Activated T-helper 1 cell treated with anti-CD3 and anti-CD28 coated beads, Interleukin-12 subunit alpha, Interleukin-12 subunit beta, Interleukin-2, Interleukin-4 antibody, amounts not matched to agents 30 ng/mL and 10 ng/mL and 1 ng/mL, durations not matched to agents 14 hours and 24 hours and 36 hours (primary cell): ENCODE measurements at places on chromosomes 1 and 21.

- no peaks in the 10 kb centered on the region for H3K27me3 ChIP-seq
- H3K36me3 ChIP-seq = no peaks in the 10 kb centered on the region
- H3K27ac ChIP-seq = no peak overlapping the region
- no peak overlapping the region for H3K4me3 ChIP-seq
- DNase-seq = no peak
These were observed 191.1 kb downstream of the TTLL7 start for GRCh38 chr1:83807821-83808220.

DNA sequence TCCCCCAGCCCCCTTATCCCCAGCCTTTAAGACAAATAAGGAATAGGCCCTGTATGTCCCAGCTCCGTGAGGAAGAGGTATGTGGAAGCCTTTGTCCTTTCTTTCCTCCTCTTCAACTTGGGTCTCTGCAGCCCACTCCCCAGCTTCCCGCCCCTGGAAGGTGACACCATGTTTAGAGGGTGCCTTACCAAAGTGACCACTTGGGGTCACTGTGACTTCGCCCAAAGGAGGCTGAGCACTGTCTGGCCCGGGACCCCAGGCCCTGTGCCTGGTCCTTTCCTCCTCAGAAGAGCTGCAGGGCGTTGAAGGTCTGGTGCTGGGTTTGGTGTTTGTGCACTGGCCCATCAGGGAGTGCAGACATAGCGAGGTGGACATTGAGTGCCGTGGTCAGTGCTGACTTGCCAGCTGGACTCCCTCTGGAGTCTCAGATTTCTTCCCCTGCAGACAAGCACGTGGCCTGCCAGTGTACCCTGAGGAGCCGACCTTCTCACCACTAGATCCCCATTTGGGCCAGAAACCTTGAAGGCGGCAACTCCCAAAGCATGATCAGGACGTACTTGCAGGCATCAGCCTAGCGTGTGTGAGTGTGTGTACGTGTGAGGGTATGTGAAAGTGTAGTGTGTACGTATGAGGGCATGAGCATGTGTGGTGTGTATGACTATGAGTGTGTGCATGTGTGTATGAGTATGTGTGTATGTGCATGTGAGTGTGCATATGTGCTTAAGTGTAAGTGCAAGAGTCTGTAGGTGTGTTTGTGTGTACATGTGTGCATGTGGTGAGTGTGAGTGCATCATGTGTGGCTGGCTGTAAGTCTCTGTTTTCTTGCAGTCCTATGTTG lies 181.4 kb upstream of the KIAA0040 start:
- H3K27me3 ChIP-seq = peaks cover 10% of the 10 kb centered on the region
- no peak overlapping the region for H3K27ac ChIP-seq
- H3K4me3 ChIP-seq = no peak overlapping the region
- no peaks in the 10 kb centered on the region for H3K36me3 ChIP-seq

- H3K27me3 ChIP-seq = peaks cover 26% of the 10 kb centered on the region
- no peak for DNase-seq
- no peak overlapping the region for H3K4me3 ChIP-seq
- no peak overlapping the region for H3K27ac ChIP-seq
- no peaks in the 10 kb centered on the region for H3K4me1 ChIP-seq
These were observed 27.4 kb downstream of the SYF2 start for GRCh38 chr1:25204797-25205480.

GRCh38 chr1:98453066-98453465 lies 208.5 kb upstream of the SNX7 start:
- no peak overlapping the region for H3K4me3 ChIP-seq
- H3K27me3 ChIP-seq = peaks cover 10% of the 10 kb centered on the region
- H3K4me1 ChIP-seq = no peaks in the 10 kb centered on the region
- no peak for DNase-seq

- peak overlapping the region; percentile 99 for H3K27ac ChIP-seq
- peak overlapping the region; percentile 91 for H3K4me3 ChIP-seq
- DNase-seq = no peak
- H3K27me3 ChIP-seq = peaks cover 5% of the 10 kb centered on the region
- H3K4me1 ChIP-seq = peaks cover 45% of the 10 kb centered on the region
These were observed 872 bp upstream of the PPP2R5A start for GRCh38 chr1:212284332-212284743.

DNA sequence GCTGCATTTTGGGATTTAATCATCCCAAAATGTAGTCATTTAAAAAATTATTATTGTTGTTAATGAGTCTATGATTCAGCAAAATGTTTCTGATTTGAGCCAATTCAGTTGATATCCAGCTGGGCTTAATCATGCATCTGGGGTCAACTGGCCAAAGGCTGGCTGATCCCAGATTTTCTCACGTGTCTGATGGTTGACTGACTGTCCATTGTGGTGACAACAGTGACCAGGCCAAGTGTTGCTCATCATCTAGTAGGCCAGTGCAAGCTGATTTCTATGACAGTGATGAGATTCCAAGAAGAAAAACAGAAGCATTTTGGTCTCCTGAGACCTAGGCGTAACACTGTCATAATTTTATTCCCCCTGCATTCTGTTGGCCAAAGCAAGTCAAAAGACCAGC lies 80.1 kb upstream of the ZC3H11B start:
- H3K4me1 ChIP-seq = no peaks in the 10 kb centered on the region
- no peak for DNase-seq
- H3K36me3 ChIP-seq = no peaks in the 10 kb centered on the region
- H3K27ac ChIP-seq = no peak overlapping the region
- H3K27me3 ChIP-seq = no peaks in the 10 kb centered on the region
- H3K4me3 ChIP-seq = no peak overlapping the region

- no peak overlapping the region for H3K4me3 ChIP-seq
- no peak overlapping the region for H3K27ac ChIP-seq
- peaks cover 39% of the 10 kb centered on the region for H3K36me3 ChIP-seq
- peaks cover 16% of the 10 kb centered on the region for H3K4me1 ChIP-seq
- no peaks in the 10 kb centered on the region for H3K27me3 ChIP-seq
These were observed 6.8 kb upstream of the ALDH4A1 start for GRCh38 chr1:18908911-18909771.

- no peak overlapping the region for H3K27ac ChIP-seq
- no peaks in the 10 kb centered on the region for H3K27me3 ChIP-seq
- no peaks in the 10 kb centered on the region for H3K4me1 ChIP-seq
- H3K4me3 ChIP-seq = no peak overlapping the region
- no peaks in the 10 kb centered on the region for H3K36me3 ChIP-seq
- DNase-seq = no peak
These were observed 228.3 kb upstream of the DEPDC1 start for GRCh38 chr1:68725001-68725752.

DNA sequence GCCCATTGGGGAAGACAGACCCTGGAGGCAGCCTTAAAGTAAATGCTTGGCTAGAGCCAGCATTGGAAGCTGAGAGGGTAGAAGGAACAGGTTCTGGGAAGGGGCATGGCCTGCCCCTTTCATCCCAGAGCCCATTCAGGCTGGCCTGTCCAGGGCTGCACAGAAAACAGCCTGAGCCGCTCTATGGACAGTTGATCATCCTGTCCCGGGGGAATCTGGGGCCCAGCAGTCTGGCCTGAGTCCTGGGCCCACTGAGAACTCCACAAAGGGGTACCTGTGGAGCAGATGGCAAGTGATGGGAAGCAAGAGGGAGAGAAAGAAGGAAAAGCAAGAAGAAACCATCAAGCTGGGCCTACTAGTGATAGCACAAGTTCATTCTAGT lies 13.2 kb downstream of the TMEM81 start:
- no peak overlapping the region for H3K27ac ChIP-seq
- DNase-seq = no peak
- H3K27me3 ChIP-seq = peaks cover 6% of the 10 kb centered on the region
- no peaks in the 10 kb centered on the region for H3K4me1 ChIP-seq
- no peaks in the 10 kb centered on the region for H3K36me3 ChIP-seq
- no peak overlapping the region for H3K4me3 ChIP-seq

DNA sequence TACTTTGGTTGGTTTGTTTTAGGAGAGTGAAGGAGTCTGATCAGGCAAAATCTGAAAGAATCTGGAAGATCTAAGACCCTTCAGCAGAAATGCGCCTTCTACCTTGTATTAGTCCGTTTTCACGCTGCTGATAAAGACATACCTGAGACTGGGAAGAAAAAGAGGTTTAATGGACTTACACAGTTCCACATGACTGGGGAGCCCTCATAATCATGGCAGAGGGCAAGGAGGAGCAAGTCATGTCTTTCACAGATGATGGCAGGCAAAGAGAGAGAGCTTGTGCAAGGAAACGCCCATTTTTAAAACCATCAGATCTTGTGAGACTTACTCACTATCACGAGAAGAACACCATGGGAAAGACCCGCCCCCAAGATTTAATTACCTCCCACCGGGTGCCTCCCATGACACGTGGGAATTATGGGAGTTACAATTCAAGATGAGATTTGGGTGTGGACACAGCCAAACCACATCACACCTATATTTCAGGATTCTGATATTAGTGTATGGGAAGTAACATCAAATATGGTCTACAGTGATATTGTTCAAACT lies 99.3 kb downstream of the GLUL start:
- no peak overlapping the region for H3K4me3 ChIP-seq
- H3K4me1 ChIP-seq = no peaks in the 10 kb centered on the region
- no peak for DNase-seq
- peaks cover 2% of the 10 kb centered on the region for H3K27me3 ChIP-seq
- no peaks in the 10 kb centered on the region for H3K36me3 ChIP-seq
- H3K27ac ChIP-seq = no peak overlapping the region

DNA sequence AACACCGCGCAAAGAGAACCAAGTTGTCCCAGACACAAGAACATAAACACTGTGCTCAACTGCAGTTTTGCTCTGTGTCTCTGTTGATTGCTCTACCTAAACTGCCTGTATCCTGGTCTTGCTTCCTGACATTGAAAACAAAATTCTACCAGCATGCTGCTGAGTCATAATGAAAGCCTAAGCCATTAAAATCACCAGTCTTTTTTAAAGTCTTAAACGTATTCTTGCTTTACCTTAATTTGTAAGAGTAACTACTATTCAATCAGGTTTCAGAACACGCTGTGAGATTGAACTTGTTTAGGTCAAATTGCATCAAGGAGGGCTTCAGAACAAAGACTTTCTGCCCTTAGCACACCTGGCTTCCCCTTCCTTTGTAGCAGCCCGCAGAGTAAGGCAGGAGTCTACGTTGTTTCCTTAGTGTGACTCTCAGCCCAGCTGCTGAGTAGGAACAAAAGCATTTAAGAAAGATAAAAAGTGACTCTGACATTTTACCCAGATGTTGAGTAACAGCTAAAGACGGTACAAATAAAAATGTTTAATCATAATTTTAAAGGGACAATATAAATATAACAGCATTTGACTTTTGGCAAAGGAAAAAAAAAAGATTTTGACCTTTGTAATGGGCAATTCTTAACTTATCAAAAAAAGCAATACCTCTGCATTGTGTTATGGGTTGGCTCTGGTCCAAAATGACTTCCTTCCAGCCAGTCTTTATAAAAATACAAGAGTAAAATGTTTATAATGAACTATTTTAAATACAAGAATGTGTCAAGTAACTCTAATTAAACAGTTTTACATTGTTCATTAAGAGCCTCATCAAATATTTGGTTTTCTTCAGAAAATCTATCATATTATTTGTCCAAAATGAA lies 186.9 kb upstream of the ADGRL4 start:
- no peak overlapping the region for H3K4me3 ChIP-seq
- H3K27me3 ChIP-seq = no peaks in the 10 kb centered on the region
- H3K4me1 ChIP-seq = peaks cover 4% of the 10 kb centered on the region
- no peaks in the 10 kb centered on the region for H3K36me3 ChIP-seq
- no peak overlapping the region for H3K27ac ChIP-seq

GRCh38 chr1:180614730-180615129 lies 17.1 kb upstream of the XPR1 start:
- no peaks in the 10 kb centered on the region for H3K36me3 ChIP-seq
- peaks cover 10% of the 10 kb centered on the region for H3K4me1 ChIP-seq
- no peak for DNase-seq
- H3K27ac ChIP-seq = no peak overlapping the region

DNA sequence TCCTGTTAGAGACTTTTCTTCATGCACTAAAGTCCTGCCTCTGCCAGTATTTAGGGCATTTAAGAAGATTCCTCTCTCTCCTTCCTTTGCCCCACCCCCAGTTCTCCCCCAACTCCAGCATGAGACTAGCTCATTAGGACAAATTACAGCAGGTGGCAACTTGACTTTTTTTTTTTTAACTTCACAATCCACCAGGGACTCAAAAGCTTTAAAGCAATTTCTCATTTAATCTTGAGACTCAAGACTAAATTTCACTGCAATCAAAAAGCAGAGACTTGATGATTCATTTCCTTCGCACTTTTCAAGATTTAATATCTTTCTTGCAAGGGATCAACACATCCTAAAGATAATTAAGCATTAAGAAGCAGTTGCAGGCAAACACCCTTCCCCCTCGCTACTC lies 74.9 kb downstream of the WLS start:
- no peak for DNase-seq
- H3K4me1 ChIP-seq = no peaks in the 10 kb centered on the region
- peaks cover 6% of the 10 kb centered on the region for H3K27me3 ChIP-seq
- H3K4me3 ChIP-seq = no peak overlapping the region
- H3K36me3 ChIP-seq = no peaks in the 10 kb centered on the region

DNA sequence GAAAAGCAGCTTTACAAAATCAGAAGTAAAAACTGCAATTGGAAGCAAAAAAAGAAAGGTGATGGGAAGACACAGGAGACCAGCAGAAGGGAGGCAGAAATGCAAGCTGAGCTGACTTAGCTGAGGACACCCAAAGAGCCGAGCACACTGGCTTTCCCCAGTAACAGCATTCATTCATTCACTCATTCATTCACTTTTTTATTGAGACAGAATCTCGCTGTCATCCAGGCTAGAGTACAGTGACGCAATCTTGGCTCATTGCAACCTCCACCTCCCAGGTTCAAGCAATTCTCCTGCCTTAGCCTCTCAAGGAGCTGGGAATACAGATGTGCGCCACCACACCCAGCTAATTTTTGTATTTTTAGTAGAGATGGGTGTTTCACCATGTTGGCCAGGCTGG lies 8.2 kb downstream of the ANGPTL7 start:
- peaks cover 29% of the 10 kb centered on the region for H3K36me3 ChIP-seq
- H3K27ac ChIP-seq = no peak overlapping the region
- no peaks in the 10 kb centered on the region for H3K27me3 ChIP-seq
- DNase-seq = no peak
- no peak overlapping the region for H3K4me3 ChIP-seq

DNA sequence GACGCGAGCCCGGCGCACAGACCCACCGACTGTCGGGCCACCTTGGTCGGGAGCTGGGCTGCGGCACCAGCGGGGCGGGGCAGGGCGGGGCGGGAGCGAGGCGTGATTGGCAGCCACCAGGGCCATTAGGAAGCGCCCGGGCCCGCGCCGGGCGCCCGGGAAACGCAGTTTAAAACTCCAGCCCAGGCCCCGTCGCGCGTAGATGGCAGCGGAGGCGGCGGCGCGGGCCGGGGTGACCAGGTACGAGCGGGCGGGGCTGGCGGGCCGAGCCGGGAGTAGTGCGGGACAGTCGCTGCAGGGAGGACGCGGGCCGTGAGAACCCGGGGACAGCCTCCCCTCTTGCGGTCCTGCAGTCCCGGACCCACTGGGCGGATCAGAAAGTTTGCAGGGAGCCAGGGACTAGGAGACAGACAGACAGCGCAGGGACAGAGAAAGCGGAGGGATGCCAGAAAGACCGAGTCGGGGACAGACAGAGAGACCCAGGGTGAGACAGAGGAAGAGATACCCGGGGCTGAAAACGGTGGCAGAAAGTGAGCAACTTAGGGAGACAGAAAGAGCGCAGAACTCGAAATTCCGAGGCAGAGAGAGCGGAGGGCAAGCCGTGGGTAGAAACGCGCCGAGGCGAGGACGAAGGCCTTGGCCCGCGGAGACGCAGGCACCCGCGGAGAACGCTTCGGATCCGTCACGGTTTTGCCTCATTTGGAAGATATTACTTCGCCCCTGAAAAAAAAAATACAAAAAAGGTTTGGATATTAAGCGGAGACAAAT lies at the start of gene DMBX1:
Gene DMBX1 (plus strand): TSS at position 199 of the 768 bp plus-strand sequence. CDS start 17,175 bp downstream, outside the sequence.
- peaks cover 89% of the 10 kb centered on the region for H3K27me3 ChIP-seq
- peak within 1 kb of the TSS; percentile 80 for H3K4me3 ChIP-seq
- DNase-seq = peak; percentile 26
- H3K4me1 ChIP-seq = peaks cover 28% of the 10 kb centered on the region
